HCT116 (cell line): ENCODE measurements at places on chromosomes 16 and 17.
A peak's percentile ranks its signal among the peaks of the same experiment; 100 is the strongest.

DNA sequence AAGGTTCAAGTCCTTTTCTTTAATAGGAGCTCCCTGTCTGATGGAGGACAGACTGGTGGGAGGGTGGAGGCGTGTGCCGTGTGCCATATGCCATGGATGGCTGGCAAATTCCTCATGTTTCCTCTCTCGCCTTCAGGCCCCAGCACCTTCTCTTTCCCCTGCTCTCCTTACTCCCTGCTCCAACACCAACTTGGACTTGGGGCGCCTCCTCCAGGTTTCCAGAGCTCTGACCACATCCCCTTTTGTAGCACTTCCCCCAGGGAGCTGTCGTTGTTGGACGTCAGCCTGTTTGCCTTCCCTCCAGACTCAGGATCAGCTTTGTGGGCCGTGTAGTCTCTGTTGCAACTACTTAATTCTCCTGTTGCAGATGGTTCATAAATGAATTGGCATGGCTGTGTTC is 30.7 kb downstream of the TMC7 start:
- DNase-seq = no peak

DNA sequence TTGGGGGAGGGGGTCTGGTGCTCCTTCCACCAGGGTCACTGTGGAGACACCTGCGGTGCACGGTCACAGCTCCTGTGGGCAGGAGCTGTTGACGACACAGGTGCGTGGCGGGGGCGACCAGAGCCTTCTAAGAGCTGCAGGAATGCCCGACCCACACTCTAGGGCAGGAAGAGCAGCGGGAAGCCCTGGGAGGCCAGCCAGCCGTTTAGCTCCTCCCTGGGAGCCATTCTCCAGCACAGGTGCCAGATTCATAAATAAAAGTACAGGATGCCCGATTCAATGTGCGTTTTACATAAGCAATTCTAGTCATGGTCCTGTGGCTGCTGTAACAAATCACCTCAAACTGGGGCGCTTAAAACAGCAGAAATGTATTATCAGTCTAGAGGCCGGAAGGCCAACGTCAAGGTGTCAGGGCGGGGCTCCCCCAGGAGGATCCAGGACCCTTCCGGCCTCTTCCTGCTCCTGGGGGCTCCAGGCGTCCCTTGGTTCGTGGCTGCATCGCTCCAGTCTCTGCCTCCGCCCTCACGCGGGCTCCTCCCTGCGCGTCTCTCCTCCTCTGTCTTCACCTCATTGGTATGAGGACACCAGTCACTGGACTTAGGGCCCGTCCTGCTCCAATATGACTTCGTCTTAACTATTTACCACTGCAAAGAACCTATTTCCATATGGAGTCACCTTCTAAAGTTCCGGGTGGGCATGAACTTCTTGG is 155.4 kb downstream of the FOXL1 start:
- DNase-seq = no peak

GRCh38 chr16:67529582-67530012 is 968 bp downstream of the RIPOR1 start:
- no peak for DNase-seq

DNA sequence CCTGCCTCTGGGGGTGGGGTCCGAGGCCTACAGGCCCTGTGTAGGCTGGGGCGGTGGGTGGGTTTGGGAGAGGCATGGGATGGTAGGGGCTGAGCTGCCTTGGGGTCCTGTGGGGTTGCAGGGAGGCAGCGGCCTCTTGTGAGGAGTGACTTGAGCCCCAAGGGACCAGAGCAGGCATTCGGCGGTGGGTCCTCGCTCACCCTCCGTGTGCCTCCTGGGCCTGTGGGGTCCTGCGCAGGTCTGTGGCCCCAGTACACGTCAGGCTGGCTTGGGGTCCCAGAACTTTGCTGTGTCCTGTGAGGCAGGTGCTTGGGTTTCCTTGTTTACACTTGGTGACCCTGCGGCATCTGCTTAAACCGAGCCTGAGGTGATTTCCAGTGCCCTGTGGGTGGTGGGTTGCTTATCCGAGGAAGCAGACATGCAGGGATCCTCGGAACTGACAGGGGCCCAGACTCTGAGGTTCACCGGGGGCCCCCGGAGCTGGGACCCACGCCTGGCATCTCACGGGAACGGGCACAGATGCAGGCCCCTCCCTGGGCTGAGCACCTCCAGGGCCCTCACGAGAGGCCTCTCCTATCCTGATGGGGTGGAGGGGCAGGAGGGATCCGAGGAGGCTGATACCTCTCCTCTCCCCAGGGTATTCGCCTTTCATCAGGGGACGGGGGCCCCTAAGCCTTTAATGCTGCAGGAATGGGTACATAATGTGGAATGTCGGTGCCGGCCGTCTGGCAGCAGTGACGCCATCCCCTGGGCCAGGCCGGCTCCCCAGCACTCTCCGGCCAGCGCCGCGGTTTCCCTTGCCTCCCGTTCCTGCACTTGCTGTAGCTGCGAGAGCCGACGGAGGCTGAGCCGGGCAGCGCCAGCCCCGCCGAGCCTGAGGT is 7.7 kb downstream of the METRNL start:
- DNase-seq = no peak

- no peak for DNase-seq
These were observed 77.9 kb downstream of the SDR42E1 start for GRCh38 chr16:81933361-81933760.

DNA sequence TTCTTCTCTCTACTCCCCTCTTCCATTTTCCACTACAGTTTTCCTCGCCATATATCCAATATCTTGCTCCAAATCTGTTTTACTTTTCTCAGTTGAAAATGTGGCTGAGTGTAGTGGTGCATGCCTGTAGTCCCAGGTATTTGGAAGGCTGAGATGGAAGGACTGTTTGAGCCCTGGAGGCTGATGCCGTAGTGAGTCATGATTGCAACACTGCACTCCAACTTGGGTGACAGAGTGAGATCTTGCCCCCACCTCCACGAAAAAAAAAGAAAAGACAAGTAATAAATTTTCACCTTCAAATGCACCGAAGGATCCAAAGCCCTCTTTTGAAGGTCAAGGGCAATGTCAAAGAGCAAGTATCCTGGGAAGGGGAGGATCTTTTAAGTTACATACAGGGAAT is 592.3 kb downstream of the TMEM114 start:
- DNase-seq = no peak

DNA sequence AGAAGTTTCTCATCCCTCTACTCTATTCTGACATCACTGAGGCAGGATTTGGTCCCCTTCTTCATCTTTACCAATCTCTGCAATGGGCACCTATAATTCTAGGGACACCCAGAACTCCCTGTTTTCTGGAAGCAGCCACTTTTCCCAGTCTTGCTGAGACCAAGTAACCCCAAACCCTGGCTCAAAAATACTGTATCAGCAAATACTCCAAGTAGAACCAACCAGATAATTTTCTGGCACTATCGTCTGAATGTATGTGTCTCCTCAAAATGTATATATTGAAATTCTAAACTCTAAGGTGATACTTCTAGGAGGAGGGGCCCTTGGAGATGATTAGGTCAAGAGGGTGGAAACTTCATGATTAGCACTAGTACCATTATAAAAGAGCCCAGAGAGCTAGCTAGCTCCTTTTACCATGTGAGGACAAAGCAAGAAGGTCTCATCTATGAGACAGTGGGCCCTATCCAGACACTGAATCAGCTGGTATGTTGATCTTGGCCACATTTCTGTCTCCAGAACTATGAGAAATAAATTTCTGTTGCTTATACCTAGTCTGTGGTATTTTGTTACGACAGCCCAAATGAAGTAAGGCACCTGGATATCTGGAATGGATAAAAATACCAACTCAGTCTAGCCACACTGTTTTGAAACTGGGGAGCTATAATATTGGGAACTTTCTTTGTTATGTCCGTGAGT is 464.4 kb downstream of the CDH11 start:
- DNase-seq = no peak

GRCh38 chr16:80525420-80525819 is 15.4 kb upstream of the DYNLRB2 start:
- DNase-seq = no peak

GRCh38 chr17:27733773-27734172 is 66.6 kb downstream of the NOS2 start:
- no peak for DNase-seq

GRCh38 chr17:77356109-77356689 is 215.4 kb downstream of the SEC14L1 start:
- DNase-seq = peak; percentile 35

- no peak for DNase-seq
These were observed 165.6 kb downstream of the CA10 start for GRCh38 chr17:51992864-51993416.

GRCh38 chr16:23128056-23128455 is 21.2 kb downstream of the USP31 start:
- DNase-seq = no peak

DNA sequence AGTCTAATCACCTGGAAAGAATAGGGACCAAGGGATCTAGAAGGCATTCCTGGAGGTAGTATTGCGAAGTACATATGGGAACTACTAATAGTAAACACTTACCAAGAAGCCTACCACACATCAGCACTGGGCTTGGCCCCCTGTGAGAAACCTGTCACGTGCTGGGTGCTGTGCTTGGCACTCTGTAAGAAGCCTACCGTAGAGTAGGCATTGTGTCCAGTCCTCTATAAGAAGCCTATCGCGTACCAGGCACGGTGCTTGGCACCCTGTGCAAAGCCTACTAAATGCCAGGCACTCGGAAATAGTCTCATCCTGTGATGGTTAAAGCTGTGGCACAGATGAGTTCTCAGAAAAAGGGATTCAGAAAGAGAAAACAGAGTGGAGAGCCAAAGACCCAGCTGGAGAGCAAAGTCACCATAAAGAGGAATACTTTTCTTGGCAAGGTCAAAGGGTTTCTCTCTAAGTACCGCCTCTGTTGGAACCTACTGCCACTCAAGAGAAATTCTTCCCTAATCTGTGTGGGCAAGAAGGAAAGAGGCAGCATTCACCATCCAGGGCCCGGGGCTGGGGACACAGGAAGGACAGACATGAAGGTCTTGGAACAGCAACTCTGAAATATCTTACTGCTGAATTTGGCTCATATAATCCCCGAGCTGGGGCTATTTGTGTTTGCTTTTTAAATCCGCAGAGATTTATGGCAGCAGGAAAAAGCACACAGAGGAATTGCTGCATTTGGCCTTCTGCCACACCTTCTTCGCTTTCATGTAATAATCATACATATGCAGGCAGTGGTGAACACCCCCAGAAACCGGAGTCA is 81.8 kb downstream of the VAT1L start:
- no peak for DNase-seq

GRCh38 chr16:15434425-15435215 is at the start of gene BMERB1:
Gene BMERB1 (plus strand): TSS chr16:15434588. CDS start chr16:15434654, 66 bp downstream.
- peak; percentile 12 for DNase-seq

- DNase-seq = peak; percentile 85
These were observed 96.2 kb downstream of the RAP1GAP2 start for GRCh38 chr17:2892305-2892971.

GRCh38 chr17:71460943-71461342 is 659.9 kb upstream of the SOX9 start:
- DNase-seq = peak; percentile 28

- no peak for DNase-seq
These were observed 131.2 kb upstream of the NLRP1 start for GRCh38 chr17:5715478-5715877.

GRCh38 chr17:72021417-72022041 is 99.3 kb upstream of the SOX9 start:
- no peak for DNase-seq

DNA sequence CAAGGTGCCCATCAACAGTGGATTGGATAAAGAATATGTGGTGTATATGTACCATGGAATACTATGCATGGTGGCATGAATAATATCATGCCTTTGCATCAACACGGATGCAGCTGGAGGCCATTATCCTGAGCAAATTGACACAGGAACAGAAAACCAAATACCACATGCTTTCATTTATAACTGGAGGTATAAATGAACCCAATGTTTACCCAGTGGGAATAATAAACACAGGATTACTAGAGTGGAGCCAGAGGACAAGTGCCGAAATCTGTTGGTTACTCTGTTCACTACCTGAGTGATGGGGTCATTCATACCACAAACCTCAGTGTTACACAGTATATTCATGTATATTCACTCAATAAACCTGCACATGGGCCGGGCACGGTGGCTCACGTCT is 125.2 kb downstream of the CDH11 start:
- DNase-seq = no peak

- DNase-seq = no peak
These were observed 158.2 kb upstream of the XYLT1 start for GRCh38 chr16:17628983-17629382.

GRCh38 chr17:74971842-74972106 is 785 bp downstream of the HID1 start:
- DNase-seq = no peak

- DNase-seq = no peak
These were observed 21.0 kb downstream of the VASN start for GRCh38 chr16:4392382-4393239.

GRCh38 chr17:35543856-35544255 is 6.4 kb upstream of the SLFN12L start:
- DNase-seq = no peak

GRCh38 chr16:86424985-86425384 is 85.3 kb upstream of the FOXF1 start:
- no peak for DNase-seq

DNA sequence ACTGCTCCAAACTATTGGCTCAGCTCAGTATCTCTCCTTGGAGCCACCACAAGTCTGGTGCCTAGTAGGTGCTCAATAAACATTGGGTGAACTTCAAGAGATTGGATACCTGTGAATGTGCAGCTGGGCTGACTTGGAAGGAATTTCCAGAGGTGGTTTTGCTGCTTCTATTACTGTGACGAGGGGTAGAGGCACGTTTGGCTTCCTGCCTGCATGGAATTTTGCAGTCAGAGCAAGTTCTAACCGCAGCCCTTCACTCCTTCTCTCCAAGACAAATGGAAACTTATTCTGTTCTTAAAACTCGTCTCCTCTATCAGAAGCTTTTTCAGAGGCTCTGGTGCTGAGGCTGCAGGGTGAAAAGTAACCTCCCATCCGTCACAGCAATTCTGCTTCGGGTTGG is 342.5 kb downstream of the CPPED1 start:
- DNase-seq = no peak
